Endodermal cell (in vitro differentiated cells): ENCODE measurements at places on chromosomes 16 and 17. TPM values are rescaled to one million over a fixed set of nuclear protein-coding genes. Genes with fewer than 3 reads are reported as not detected.

GRCh38 chr16:57761301-57761700, 25.7 kb downstream of the KATNB1 start:
- DNase-seq = no peak

DNA sequence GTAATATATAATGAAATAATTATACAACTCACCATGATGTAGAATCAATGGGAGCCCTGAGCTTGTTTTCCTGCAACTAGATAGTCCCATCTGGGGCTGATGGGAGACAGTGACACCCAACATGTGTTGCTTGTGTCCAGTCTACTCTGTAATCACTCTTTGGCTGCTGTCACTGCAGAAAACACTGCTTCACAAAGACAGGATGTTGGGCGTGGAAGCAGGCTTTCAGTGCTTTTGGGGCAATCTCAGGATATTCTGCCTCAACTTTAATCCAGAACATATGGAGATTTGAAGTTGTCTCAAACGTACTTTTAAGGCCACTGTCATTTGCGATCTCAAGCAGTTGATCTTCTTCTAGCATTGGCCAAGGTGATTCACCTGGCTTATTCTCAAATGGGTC, 94.9 kb downstream of the CYTH1 start:
- DNase-seq = no peak

- DNase-seq = no peak
Observed at GRCh38 chr17:78680436-78680835, 101.6 kb downstream of the CYTH1 start.

DNA sequence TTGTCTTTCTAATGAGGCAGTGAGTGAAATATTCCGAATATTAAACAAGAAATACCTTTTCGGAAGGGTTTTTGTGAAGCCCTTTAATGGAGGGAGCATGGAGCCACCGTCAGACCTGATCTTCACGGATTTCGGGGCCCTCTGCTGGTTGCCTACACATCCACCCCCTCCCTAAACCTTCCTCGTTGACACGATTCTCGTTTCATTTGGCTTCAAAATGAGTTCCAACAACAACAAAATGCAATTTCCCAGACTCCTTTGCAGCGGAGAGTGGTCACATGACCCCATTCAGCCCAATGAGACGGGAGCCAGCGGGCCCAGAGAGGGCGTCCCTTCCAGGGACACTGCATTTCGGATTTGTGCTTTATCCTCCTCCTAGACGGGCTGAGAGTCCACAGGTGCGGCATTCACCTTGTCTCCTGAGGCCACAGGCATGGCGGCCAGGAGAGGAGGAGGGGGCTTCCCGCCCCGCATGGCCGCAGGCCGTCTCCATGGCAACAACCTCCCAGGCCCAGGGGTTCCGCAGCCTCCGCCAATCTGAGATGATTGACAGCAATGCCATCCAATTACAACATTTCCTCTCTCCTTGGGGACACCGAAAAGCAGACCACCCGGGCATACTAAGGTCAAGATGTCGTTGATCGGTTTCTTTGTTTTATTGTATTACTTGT, 259.8 kb downstream of the C16orf95 start:
- DNase-seq = peak; percentile 66

- DNase-seq = no peak
Observed at GRCh38 chr16:72427051-72427782, 255.3 kb upstream of the PMFBP1 start.

Gene ADAMTS18
- 10.1 and 12.4 TPM in 2 replicates for total RNA-seq

GRCh38 chr17:50205111-50205962, 3.9 kb upstream of the COL1A1 start:
- DNase-seq = no peak

DNA sequence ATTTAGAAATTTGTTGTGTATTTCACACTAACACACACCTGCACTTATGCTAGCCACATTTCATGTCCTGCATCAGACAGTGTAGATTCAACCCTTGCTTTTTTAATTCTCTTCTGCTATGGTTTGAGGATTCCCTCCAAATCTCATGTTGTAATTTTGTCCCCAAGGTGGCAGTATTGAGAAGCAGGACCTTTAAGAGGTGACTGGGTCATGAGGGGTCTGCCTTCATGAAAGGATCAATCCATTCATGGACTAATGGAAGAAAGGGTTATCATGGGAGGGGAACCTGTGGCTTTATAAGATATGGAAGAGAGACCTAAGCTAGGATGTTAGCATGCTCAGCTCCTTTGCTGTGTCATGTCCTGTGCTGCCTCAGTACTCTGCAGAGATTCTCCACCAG, 1032.2 kb downstream of the CDH11 start:
- DNase-seq = peak; percentile 59

DNA sequence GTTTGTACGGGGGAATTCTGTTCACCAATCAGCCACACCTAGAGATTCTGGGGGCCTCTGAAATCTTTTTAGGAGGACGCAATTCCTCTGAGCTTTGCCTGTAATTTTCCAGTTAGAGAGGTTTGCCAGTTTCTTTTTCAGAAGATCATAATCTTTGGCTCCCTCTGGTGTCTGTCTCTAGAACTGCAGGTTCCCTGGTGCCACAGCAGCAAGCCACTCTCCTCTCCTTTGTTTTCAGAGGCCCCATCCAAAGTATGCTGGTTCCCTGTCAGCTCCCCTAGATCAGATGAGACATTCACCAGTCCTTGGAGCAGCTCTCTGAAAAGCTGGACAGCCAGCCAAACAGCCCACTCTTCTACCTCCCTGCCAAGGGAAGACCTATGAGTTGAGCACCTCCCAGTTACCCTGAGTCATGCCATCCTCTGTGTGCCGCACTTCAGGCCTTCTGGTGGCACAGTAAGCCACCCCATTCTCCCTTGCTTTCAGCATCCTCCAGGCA, 36.1 kb downstream of the RNF112 start:
- DNase-seq = peak; percentile 97

DNA sequence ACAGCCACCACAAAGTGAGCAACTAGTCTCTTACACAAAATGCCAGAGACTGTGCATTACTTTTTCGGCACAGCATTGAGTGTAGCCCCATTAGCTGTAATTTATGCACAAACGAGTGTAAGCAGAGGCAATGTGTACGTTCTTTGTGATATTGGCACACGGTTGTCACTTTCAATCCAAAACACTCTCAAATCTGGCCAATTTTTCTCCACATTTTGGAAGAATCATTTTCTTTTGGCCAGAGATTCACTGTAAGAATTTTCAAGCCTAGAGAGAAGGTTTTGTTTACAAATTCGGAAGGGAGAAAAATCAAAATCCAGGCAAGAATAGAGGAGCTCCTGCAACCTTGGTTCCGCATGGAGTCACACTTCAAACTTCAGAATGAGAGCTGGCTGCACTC, 15.4 kb upstream of the KIF2B start:
- no peak for DNase-seq

Gene ZNF19
- total RNA-seq = 5.7 to 8.5 TPM (median 7.7 TPM) in 3 replicates

- peak; percentile 78 for DNase-seq
Observed at GRCh38 chr17:7043497-7044198, at the start of gene SLC16A11. Gene SLC16A11, minus strand, starts transcription at chr17:7044092. Its CDS starts 579 bp downstream, at chr17:7043513.

Gene RRAD
- total RNA-seq = 0.55 TPM in 1 of 3 replicates, not detected in the others

GRCh38 chr16:56776562-56776961, 46.6 kb downstream of the NUP93 start:
- no peak for DNase-seq

DNA sequence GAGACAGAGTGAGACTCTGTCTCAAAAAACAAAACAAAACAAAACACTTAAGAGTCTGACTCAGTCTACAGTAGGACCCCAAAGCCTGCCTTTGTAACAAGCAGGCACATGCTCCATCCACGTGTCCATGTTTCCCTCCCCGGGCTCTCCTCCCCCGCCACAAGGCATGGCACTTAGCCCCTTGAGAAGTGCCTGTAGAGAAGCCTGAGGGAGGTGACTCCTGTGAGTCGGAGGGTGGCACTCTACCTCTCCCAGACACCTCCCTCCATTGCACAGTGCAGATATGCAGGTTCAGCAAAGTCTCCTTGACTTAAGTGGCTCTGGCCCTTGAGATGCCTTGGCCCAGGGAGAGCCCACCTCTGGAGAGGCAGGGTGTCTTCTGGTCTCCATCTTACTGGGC, 6.8 kb downstream of the FHOD1 start:
- DNase-seq = peak; percentile 21

Gene TNFRSF13B
- total RNA-seq = 1.6 TPM in 2 replicates

Gene TEKT3
- 0.75 to 2.4 TPM (median 1.1 TPM) in 3 replicates for total RNA-seq

Gene MSRB1
- total RNA-seq = 22.8 and 23.5 TPM in 2 replicates
